Lung (tissue), 17 donors: ENCODE measurements at places on chromosomes 3 and 15.

- H3K4me3 ChIP-seq = no peak overlapping the region
- H3K4me1 ChIP-seq = peaks cover 8% of the 10 kb centered on the region
- no peak for DNase-seq
- H3K27ac ChIP-seq = peak overlapping the region; percentile 48
Measured at GRCh38 chr15:92914768-92915221, 14.7 kb downstream of the CHD2 start.

DNA sequence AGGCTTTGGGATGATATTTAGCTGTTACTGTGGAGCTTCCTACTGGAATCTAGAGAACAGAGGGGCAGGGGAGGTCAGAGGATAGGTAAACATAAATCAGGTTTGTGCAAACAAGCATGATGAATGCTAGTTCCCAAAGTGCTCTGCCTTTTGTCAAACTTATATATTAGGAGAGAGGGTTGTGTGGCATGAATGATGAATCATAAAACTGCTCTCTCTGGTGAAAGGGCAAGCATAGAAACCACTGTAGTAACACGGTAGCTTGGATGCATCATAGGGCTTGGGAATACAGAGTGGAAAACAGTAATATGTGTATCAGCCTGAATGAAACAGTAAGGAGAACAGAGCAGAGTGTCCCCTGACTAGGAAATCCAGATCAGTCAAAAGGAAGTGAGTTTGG, 486.7 kb downstream of the IL5RA start:
- H3K4me3 ChIP-seq = no peak overlapping the region
- H3K36me3 ChIP-seq = no peaks in the 10 kb centered on the region
- H3K4me1 ChIP-seq = no peaks in the 10 kb centered on the region
- H3K27ac ChIP-seq = no peak overlapping the region
- no peaks in the 10 kb centered on the region for H3K27me3 ChIP-seq

DNA sequence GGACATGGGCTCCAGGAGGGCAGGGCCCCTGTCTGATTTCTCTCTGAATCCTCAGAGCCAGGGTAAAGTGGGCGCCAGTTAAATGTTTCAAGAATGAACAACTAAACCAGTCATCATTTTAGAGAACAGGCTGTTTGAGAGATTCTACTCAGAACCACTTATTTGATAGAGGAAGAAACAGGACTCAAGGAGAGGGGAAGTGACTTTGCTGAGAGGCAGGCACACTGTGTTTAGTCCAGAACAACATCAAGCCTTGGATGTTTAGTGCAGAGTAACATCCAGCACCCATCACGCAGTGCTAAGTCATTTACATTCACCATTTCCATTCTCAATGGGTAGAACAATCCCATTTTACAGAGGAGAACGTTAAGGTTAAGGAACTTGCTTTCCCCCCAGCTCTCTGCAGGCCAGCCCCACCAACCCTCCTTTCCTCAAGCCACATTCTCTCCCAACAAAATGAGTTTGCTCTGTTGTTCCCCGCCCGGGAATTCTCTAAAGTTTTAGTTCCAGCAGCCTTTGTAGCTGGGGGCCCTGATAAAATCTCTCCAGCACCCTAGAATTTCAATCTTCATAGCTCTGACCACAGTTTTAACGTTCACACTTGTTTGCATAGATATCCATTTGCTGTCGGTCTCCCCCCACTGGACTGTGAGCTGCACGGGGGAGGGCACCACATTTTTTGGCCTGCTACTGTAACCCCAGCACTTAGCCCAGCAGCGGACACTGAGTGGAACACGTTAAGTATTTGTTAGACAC, 962 bp downstream of the NMNAT3 start:
- DNase-seq = no peak
- peak overlapping the region; percentile 88 for H3K4me3 ChIP-seq
- H3K4me1 ChIP-seq = no peaks in the 10 kb centered on the region
- no peak overlapping the region for H3K27ac ChIP-seq
- H3K27me3 ChIP-seq = no peaks in the 10 kb centered on the region
- no peaks in the 10 kb centered on the region for H3K36me3 ChIP-seq

GRCh38 chr3:47487265-47487664, 11.5 kb upstream of the SCAP start:
- no peak for DNase-seq
- no peaks in the 10 kb centered on the region for H3K4me1 ChIP-seq
- H3K36me3 ChIP-seq = no peaks in the 10 kb centered on the region
- H3K27ac ChIP-seq = no peak overlapping the region
- no peak overlapping the region for H3K4me3 ChIP-seq

DNA sequence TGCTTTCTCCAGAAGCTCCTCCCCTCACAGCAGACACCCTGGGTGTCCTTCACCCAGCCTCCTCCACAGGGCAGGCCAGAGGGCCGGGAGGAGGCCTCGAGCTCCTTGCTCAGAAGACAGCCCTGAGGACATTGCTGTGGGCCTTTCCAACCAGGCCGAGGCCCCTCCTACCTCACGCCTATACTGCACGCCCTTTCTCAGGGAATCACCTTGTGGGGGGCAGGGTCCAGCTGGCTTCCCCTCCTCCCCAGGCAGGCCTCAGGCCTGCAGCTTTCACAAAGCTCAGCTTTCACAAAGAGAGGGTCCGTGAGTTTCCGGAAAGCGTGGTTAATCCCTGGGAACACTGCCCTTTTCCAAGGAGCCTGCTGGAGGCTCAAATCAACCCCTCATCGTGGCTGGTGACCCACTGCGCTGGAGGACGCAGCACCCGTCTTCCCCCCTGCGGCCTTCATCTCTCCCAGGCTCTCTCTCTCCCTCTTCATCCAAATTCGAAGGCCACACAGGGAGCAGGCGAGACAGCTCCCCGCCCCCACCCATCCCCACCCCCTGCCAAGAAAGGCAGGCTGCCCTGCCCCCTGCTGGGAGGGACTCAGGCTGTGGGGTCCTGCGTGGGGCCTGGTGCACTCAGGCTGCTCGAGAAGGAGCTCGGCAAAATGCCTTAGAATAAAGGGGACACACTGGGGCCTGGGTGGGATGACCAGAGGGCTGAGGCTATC, 79.4 kb downstream of the OCA2 start:
- peaks cover 19% of the 10 kb centered on the region for H3K4me1 ChIP-seq
- no peak overlapping the region for H3K4me3 ChIP-seq
- H3K36me3 ChIP-seq = no peaks in the 10 kb centered on the region
- H3K27ac ChIP-seq = no peak overlapping the region
- DNase-seq = peak; percentile 74

- H3K27ac ChIP-seq = no peak overlapping the region
- H3K36me3 ChIP-seq = no peaks in the 10 kb centered on the region
- peaks cover 7% of the 10 kb centered on the region for H3K4me1 ChIP-seq
- no peaks in the 10 kb centered on the region for H3K27me3 ChIP-seq
- no peak for DNase-seq
- H3K4me3 ChIP-seq = no peak overlapping the region
Measured at GRCh38 chr3:185793381-185793780, 31.5 kb downstream of the IGF2BP2 start.

GRCh38 chr3:117427081-117427480, 717.5 kb downstream of the TUSC7 start:
- H3K27ac ChIP-seq = no peak overlapping the region
- no peak for DNase-seq
- no peak overlapping the region for H3K4me3 ChIP-seq
- no peaks in the 10 kb centered on the region for H3K36me3 ChIP-seq

GRCh38 chr3:44862226-44862637, 520 bp downstream of the TMEM42 start:
- DNase-seq = peak; percentile 46
- H3K27me3 ChIP-seq = no peaks in the 10 kb centered on the region
- peak overlapping the region; percentile 79 for H3K27ac ChIP-seq
- peak overlapping the region; percentile 52 for H3K4me3 ChIP-seq
- H3K36me3 ChIP-seq = no peaks in the 10 kb centered on the region
- H3K4me1 ChIP-seq = peaks cover 7% of the 10 kb centered on the region
